ENCODE measurements at places on chromosomes 5 and 9.
A peak's percentile ranks its signal among the peaks of the same experiment; 100 is the strongest.

- DNase-seq = no peak
Measured at GRCh38 chr5:116668390-116668789, 93.8 kb upstream of the SEMA6A start.

DNA sequence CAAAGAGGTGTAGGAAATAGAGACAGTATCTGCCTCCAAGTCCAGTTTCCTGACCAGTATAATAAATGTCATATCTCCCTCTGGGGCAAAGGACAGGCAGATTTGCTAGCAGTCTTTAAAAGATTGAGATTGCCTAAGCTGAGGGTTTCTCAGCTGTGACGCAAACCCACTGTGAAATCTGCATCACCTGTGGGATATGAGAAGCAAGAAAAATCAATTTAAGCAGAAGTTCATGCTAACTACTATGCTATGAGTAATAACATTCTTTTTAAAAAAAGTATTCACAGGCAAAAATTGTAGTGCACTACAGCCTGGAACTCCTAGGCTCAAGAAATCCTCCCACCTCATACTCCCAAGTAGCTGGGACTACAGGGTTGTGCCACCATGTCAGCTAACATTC, 168.1 kb upstream of the POC5 start:
- DNase-seq = no peak

- DNase-seq = no peak
Measured at GRCh38 chr9:132849185-132849706, 28.8 kb downstream of the AK8 start.

DNA sequence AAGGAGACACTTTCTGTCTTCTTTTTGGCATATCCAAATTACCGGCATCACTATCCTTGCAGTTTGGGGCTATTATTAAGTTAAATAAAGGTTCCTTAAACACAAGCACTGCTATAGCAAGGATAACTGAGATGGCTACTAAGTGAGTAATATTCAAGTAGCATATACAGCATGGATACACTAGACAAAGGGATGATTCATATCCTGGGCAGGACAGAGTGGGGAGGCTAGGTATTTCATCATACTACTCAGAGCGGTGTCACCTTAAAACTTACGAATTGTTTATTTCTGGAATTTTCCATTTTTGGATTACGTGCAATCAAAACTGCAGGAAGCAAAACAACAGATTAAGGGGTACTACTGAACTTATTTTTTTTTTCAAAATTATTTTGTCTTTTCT, 54.1 kb downstream of the FER start:
- no peak for DNase-seq

- DNase-seq = no peak
Measured at GRCh38 chr9:69213647-69214046, 39.6 kb downstream of the TJP2 start.

DNA sequence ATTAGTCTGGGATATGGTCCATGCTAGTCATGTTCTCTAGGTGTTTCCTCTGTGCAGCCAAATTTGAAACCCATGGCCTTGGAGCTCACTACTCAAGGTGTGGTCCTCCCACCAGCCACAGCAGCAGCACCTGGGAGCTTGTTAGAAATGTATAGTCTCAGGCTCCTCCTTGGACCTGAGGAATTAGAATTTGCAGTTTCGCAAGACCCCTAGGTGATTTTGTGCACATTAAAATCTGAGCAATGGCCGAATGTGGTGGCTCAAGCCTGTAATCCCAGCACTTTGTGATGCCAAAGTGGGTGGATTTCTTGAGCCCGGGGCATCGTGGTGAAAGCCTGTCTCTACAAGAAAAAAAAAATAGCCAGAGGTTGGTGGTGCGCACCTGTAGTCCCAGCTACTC, 72.3 kb upstream of the NEK6 start:
- DNase-seq = no peak

DNA sequence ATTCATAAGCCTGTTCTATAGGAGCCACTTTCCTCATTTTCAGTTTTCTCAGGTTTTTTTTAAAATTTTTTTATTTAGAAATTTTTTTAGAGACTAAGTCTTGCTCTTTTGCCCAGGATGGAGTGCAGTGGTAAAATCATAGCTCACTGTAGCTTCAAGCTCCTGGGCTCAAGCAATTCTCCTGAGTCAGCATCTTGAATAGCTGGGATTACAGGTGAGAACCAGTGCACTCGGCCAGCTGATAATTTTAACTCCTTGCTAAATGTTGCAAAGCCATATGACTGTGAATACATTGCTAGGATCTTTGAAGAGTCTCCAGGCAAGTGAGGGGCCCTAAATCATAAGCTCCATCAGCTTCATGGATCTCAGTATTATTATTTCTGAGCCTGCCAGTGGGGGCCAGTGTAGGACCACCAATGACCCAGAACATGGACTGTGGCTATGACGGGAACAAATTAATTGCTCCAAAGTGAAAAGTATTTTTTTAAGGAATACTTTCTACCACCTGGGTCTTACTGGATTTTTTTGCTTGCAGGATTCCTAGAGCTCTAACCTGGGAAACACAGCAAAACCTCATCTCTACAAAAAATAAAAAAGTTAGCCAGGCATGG, 5.7 kb upstream of the GAPVD1 start:
- no peak for DNase-seq

DNA sequence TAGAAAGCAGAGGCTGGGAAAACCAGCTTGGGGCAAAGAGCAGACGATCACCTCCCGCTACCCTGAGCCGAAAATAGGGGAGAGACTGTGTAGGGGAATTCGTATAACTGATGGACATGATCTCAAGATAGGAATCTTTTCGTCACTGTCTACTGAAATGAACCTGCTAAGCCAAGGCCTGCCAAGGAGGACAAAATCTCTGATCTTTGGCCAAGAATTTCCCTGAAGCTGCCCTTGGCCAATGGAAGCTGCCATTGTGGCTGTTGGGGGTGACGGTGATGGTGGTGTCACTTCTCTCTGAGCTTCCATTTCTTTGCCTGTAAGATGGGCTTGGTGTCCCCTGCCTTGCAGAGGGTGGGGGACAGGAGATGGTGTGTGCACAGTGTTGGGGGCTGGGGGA, 3.3 kb upstream of the PTGES start:
- no peak for DNase-seq

DNA sequence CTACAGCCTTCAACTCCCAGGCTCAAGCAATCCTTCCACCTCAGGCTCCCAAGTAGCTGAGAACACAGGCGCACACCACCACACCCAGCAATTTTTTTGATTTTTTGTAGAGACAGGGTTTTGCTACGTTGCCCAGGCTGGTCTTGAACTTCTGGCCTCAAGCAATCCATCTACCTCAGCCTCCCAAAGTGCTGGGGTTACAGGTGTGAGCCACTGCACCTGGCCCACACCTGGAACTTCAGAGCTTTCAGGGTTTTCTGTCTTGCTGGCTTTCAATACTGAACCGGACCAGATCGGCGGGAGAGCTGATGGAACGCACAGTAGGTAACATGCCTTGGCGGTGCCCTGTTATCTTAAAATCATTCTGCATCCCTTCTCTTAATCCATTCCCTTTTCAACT, 30.8 kb downstream of the IPPK start:
- DNase-seq = no peak

- DNase-seq = no peak
Measured at GRCh38 chr5:102778478-102778877, 23.4 kb downstream of the PAM start.

DNA sequence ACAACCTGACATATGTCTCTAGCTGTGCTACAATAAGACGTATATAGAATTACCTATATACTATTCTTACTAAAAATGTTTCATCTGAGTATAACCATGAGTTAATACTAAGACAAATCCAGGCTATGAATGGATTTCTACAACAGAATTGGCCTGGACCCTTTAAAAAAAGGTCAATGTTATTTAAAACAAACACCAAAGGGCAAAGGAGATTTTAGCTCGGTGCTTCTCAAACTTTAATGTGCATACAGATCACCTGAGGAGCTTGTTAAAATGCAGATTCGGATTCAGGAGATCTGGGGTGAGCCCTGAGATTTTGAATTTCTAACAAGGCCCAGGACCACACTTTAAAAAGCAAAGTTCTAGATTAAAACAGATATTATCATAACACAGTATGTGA, 6.5 kb downstream of the TNFSF8 start:
- no peak for DNase-seq

- peak; percentile 44 for DNase-seq
Measured at GRCh38 chr5:81852291-81853029, 101.6 kb upstream of the SSBP2 start.

- no peak for DNase-seq
Measured at GRCh38 chr5:179865491-179866240, 7.0 kb upstream of the MRNIP start.

- no peak for DNase-seq
Measured at GRCh38 chr9:110850401-110851135, 182.0 kb downstream of the MUSK start.

DNA sequence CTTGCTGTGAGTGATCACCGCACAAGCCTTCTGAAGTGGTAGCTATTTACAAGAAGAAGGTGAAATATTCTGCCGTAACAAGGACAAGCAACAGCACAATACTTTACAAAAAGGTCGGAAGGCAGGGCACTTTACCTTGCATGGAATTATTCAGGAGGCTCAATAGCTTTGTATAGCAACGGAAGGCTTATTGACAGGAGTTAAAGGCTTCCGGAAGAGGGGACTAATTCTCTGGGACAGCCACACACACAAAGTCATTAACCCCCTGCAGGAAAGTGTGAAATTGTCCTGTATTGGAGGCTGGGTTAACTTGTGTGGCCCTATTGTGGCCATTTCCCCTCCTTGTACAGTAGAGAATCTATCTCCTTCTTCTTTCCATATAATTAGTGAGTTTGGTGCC, 199.3 kb upstream of the SEMA6A start:
- no peak for DNase-seq

GRCh38 chr9:34825775-34826174, 115.8 kb upstream of the CCL21 start:
- no peak for DNase-seq

DNA sequence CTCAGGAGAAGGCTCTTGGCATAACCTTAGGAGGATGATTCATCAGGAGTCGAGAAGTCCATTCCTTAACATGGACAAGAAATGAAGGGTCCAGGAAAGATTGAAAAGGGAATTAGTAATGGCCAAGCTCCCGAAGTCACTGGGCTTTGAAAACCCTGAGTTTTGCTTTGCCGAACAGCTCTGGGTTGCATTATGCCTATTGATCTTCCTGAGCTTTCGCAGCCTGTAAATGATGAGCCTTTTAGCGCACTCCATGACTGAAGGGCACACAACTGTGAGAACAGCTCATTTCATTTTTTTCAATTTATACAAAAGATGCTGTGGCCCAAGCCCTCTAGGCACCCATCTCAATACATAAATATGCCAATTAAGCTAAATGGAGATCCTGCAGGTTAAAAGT, 25.0 kb upstream of the PUM3 start:
- DNase-seq = no peak

DNA sequence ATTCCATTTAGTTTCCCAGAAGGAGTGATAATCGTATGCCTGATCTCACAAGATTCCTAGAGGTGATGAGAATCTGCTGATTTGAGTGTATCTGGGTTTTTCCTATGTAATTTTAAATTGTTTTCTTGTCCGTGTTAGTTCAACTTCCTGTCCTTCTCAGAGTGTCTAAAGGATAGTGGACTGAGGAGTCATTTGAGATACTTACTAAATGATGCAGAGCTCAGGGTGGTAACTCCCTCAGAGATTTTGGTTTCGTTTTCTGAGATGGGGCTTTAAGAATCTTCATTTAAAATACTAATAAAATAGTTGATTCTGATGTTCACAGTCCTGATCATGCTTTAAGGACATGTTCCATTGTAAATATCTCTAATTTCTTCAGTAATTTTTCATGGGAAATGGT, 30.3 kb downstream of the MELK start:
- DNase-seq = no peak

DNA sequence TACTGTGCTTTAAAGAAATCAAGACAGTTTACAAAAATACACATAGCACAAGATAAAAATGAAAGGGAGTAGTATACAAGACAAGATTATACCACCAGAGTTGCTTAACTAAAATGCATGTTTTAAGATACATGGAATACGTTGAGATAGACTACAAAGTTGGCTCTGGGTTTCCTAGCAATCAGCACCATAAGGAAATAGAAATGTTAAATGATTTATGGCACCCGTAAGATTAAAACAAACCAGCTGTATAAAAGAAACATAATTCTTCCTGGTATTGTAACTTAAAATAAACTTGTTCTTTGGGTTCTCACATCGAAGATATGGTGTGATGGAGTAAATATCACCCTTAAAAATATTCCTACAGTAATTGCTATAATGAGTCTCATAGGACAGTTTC, 9.9 kb upstream of the CSNK1G3 start:
- DNase-seq = no peak

GRCh38 chr9:131370638-131371037, 23.2 kb upstream of the PRRC2B start:
- DNase-seq = no peak

- no peak for DNase-seq
Measured at GRCh38 chr5:112686675-112687074, 51.0 kb upstream of the APC start.

GRCh38 chr9:82295181-82295580, 306.6 kb downstream of the SPATA31D1 start:
- DNase-seq = no peak

DNA sequence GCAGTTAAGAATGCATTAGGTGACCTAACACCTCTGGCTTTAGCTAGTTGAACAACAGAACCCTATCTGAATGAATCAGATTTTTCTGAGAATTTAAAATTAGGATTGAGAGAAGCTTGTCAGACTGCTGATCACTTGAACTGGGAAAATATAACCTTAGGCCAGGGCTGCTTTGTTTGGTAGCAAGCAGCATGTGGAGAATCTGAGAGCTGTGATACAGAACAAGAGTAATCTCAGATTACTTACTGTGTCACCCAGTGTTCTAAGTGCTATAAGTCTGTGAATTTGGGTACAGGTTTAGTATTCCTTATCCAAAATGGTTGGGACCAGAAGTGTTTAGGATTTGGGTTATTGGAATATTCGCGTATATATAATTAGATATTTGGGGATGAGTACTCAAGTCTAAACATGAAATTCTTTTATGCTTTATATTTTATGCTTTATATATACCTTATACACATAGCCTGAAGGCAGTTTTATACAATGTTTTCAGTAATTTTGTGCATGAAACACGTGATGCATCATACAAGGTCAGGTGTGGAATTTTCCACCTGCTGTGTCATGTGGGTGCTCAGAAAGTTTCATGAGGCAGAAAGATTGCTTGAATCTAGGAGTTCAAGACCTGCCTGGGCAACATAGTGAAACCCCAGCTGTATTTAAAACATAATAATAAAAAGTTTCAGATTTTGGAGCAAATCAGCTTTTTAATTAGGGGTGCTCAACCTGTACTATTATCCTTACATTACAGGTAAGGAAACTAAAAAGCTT, 8.3 kb upstream of the CHD1 start:
- no peak for DNase-seq

- peak; percentile 20 for DNase-seq
Measured at GRCh38 chr5:67350618-67351201, 154.1 kb upstream of the CD180 start.
